ENCODE measurements at places on chromosomes 5 and 9. TPM values are rescaled to one million over a fixed set of nuclear protein-coding genes. Genes with fewer than 3 reads are reported as not detected.

Gene SLC46A2
- not detected for total RNA-seq

DNA sequence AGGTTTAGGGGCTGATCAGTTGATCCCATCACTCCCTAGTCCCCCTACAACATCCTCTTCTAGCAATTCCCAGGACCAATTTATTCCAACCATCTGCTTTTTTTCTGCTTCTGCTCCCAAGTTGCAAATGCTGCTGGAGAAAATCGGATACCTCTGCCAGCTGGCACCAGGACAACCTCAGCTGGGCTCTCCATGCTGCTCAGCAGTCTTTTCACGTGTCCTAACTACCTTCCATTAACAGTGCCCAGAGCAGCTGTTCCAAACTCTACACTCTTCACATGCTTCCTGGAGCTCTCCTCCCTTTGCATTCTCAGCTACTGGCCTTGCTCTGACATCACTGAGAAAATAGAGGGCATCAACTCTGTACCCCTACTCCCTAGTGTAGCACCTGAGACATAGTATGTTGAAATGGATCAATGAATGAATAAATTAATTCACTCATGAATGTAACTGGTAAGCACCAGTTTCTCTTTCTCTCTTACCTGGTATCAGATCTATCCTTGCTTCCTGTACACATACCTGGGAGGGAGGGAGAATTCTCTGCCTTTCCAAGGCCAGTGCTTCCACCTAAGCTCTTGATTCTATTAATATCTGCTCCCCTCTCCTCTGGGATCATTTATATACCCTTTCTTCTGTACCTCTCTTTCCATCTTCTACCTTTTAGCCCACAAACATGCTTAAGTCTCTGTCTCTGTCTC lies 191.0 kb downstream of the RAB3C start:
- no peak overlapping the region for H3K27ac ChIP-seq
- peaks cover 3% of the 10 kb centered on the region for H3K27me3 ChIP-seq
- DNase-seq = no peak

Gene KCNMB1
- not detected for total RNA-seq

DNA sequence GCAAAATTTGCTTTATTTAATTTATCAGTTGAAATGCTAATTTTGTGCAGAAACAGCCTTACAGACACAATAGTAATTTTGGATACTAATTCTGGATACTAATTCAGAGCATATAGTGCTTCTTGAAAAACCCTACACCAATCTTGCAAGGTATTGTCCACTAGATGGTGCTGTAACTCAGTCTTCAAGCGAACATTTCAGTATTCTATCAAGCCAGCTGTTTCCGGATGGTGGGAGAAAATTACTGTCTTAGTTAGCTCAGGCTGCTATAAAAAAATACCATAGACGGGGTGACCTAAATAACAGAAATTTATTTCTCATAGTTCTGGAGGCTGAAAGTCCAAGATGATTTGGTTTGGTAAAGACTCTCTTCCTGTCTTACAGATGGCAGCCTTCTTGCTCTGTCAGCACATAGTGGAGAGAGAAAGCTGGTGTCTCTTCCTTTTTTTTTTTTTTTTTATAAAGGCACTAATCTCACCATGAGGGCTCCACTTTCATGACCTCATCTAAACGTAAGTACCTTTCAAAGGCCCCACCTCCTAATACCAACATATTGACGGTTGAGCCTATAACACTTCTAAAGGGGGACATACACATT lies 1306.5 kb upstream of the CDH9 start:
- no peak overlapping the region for H3K4me3 ChIP-seq
- H3K4me1 ChIP-seq = no peaks in the 10 kb centered on the region
- no peak for DNase-seq
- H3K36me3 ChIP-seq = no peaks in the 10 kb centered on the region

GRCh38 chr9:13071921-13072320 lies 207.6 kb downstream of the MPDZ start:
- no peaks in the 10 kb centered on the region for H3K27me3 ChIP-seq
- no peak for DNase-seq
- H3K4me3 ChIP-seq = no peak overlapping the region
- no peaks in the 10 kb centered on the region for H3K4me1 ChIP-seq
- H3K27ac ChIP-seq = no peak overlapping the region

- H3K4me3 ChIP-seq = no peak overlapping the region
- H3K36me3 ChIP-seq = no peaks in the 10 kb centered on the region
- H3K27ac ChIP-seq = no peak overlapping the region
- DNase-seq = peak; percentile 17
Observed at GRCh38 chr9:17888066-17888465, 309.2 kb downstream of the SH3GL2 start.

DNA sequence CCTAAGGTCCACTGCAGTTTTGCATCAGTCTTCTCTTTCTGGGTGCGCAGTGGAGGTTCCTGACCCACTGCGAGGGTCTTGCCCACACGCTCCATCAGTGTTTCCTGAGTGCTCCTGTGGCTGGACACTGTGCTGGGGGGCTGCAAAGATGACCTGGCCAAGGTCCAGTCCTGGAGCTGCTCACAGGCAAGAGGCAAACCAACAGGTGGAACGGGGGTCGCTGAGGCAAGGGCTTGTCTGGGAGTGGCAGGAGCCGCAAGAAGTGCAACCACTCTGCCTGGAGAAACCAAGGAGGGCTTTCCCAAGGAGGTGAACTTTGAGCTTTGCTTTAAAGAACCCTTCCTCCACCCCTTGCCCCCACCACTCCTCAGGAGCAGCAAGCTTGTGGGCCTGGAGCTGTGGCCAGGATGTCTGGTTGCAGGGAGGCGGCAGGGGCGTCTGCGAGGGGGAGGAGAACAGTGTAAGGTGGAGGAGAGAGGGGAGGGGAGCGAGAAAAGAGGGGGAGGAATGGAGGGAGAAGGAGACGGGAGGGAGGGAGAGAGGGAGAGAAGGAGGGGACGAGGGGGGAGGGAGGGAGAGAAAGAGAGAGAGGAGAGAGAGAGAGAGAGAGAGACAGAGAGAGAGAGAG lies 444 bp upstream of the CPLX2 start:
- H3K36me3 ChIP-seq = no peaks in the 10 kb centered on the region

DNA sequence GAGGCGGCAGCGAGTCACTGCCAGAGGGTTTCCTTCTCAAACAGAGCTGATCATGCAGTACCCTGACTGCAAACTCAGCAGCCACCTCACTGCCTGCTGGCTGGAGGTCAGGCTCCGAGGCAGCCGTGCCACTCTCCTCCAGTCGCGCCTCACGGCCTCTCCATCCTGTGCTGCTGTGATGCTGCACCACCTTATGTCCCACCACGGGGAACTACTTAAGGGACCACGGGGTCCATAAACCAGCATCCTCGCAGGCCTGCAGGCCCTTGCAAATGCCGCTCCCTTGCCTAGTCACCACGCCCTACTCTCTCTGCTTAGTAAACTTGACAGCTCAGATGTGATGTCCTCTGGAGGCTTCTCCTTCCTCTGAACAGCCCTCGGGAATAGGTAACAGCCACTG lies 99.2 kb downstream of the CRB2 start:
- H3K4me1 ChIP-seq = no peaks in the 10 kb centered on the region
- no peak overlapping the region for H3K4me3 ChIP-seq
- no peaks in the 10 kb centered on the region for H3K27me3 ChIP-seq
- DNase-seq = no peak
- H3K36me3 ChIP-seq = no peaks in the 10 kb centered on the region
- no peak overlapping the region for H3K27ac ChIP-seq

DNA sequence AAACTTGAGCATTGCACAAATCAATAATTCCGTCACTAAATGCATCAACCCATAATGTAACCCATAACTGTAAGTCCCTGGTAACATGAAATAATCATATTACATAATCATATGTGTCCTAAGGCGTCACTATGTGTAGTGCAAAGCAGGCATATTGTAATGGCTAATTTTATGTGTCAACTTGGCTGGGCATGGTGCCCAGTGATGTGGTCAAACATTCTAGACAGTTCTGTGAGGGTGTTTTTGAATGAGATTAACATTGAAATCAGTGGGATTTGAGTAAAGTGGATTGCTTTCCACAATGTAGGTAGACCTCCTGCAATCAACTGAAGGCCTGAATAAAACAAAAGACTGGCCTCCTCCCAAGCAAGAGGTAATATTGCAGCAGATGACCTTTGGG lies 794.4 kb upstream of the ACO1 start:
- H3K4me1 ChIP-seq = no peaks in the 10 kb centered on the region
- DNase-seq = no peak
- H3K4me3 ChIP-seq = no peak overlapping the region

- H3K4me1 ChIP-seq = peaks cover 27% of the 10 kb centered on the region
- peaks cover 10% of the 10 kb centered on the region for H3K36me3 ChIP-seq
- H3K4me3 ChIP-seq = peak overlapping the region; percentile 95
- peak overlapping the region; percentile 93 for H3K27ac ChIP-seq
- H3K27me3 ChIP-seq = no peaks in the 10 kb centered on the region
- DNase-seq = no peak
Observed at GRCh38 chr9:130054325-130054786, 650 bp downstream of the GPR107 start.

DNA sequence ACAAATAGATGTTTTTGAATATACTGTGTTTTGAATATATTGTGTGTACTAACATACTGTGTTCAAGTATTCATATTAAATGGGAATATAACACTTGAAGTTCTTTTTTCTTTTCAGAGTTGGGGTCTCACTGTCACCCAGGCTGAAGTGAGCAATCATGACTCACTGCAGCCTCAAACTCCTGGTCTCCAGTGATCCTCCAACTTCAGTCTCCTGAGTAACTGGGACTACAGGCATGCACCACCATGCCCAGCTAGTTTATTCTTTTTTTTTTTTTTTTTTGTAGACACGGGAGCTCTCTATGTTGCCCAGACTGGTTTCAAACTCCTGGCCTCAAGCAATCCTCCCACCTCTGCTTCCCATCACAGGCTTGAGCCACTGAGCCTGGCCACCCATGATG lies 23.2 kb upstream of the AUH start:
- no peak for DNase-seq
- peaks cover 23% of the 10 kb centered on the region for H3K27me3 ChIP-seq
- no peak overlapping the region for H3K27ac ChIP-seq
- no peaks in the 10 kb centered on the region for H3K36me3 ChIP-seq

GRCh38 chr5:17340379-17340778 lies 122.9 kb downstream of the BASP1 start:
- H3K4me1 ChIP-seq = no peaks in the 10 kb centered on the region
- no peaks in the 10 kb centered on the region for H3K27me3 ChIP-seq
- no peaks in the 10 kb centered on the region for H3K36me3 ChIP-seq
- DNase-seq = no peak
- H3K4me3 ChIP-seq = no peak overlapping the region

DNA sequence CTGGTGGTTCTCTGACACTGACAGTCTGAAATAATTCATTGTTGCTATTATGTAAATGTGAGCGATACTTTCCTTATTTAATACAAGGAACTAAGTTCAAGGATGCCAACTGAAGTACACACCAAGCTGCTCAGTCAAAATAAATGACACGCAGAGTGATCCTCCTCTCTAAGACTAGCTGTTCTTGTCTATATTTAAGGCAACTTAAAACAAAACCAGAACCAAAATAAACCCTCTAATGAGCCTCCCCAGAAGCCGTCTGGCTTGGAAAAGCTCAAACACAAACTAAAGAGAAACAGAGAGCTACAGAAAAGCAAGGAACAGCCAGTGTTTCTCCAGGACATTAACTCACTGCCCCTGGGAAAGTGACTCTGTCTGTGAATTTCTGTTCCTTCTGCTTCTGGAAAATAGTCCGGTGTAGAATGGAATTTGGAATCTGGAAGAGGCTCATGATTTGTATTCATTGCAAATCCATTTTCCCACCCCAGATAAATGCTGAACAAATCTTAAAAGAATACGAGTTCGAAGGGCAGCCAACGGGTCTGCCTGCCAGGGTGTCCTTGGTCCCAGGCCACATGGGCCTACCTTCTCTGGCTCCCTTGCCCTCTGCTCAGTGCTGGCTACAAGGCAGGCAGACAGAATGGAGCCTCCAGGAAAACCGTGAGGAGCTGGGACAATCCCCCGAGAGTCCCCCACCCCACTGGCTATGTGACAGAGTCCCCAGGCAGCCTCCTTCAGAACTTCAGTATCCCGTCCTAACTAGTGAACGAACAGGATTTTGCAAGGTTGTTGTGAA lies 14.8 kb downstream of the GGTA1 start:
- peaks cover 2% of the 10 kb centered on the region for H3K4me1 ChIP-seq
- H3K36me3 ChIP-seq = no peaks in the 10 kb centered on the region
- H3K27ac ChIP-seq = no peak overlapping the region
- DNase-seq = no peak
- no peaks in the 10 kb centered on the region for H3K27me3 ChIP-seq
